ENCODE measurements at places on chromosomes 16 and 17. TPM values are rescaled to one million over a fixed set of nuclear protein-coding genes. Genes with fewer than 3 reads are reported as not detected.
A peak's percentile ranks its signal among the peaks of the same experiment; 100 is the strongest.

- DNase-seq, result no peak
Measured at GRCh38 chr16:73062743-73063733, 15.1 kb upstream of the ZFHX3 start.

The CDH16 gene
- total RNA-seq, result not detected

- no peak for DNase-seq
Measured at GRCh38 chr17:72204742-72205141, 83.9 kb downstream of the SOX9 start.

The CCL18 gene
- total RNA-seq, result not detected

- DNase-seq, result no peak
Measured at GRCh38 chr17:70258465-70258864, 89.1 kb downstream of the KCNJ2 start.

DNA sequence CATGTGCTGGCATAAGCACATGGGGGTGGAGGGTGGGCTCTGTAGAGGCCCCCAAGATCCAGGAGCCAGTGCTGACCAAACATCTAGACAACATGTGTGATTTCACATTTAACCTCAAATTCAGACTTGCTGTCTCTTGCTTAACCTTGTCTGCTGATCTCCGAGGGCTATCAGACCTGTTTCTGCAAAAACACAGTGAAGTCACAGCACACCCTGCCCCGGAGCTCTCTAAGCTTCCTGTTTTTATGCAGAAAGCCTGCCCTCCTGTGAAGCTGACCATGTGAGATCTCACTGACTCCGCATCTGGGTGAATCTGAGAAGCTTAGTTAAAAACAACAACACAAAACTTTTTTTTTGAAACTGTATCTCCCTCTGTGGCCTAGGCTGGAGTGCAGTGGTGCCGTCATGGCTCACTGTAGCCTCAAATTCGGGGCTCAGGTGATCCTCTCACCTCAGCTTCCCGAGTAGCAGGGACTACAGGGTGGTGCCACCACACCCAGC lies 6.6 kb upstream of the DPEP2 start:
- DNase-seq, result no peak

The NOL11 gene
- 80.3 TPM for total RNA-seq

DNA sequence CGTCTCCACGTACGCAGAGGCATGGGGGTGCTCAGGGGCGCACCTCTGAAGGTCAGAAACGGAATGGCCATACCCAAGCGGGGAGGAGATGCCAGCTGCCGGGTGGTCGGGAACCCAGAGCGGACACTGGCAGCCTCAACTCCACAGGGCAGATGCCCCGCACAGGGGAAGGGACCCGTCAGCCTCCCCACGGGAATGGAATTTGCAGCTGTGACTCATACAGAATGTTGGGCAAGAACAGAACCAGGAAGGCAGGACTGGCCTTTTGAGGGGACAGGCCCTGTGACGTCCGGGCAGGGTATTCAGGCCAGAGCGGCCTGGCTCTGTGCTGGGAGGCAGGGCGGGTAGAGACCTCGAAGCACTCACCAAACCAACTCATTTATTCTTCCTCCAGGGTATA lies 7.5 kb downstream of the TK1 start:
- DNase-seq, result no peak

- DNase-seq, result no peak
Measured at GRCh38 chr16:1561266-1561665, 27.8 kb downstream of the TMEM204 start.

GRCh38 chr17:2789700-2790099 lies 6.5 kb upstream of the RAP1GAP2 start:
- DNase-seq, result no peak

DNA sequence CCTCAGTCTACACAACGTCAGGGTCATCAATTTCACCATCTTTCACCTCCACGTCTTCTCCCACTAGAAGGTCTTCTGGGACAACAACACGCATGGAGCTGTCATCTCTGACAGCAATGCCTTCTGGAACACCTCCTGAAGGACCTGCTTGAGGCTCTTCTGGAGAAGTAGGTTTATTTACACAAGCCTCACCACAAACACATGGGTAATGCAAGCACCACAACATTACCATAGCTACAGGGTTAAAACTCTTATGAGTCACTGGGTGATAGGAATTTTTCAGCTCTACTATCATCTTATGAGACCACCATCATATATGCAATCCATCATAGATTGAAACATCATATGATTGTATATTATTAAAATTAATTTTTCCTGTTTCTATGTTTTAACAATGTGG lies 215.4 kb downstream of the CHD9NB start:
- no peak for DNase-seq

GRCh38 chr16:21277927-21278706 lies at the start of gene CRYM:
TSS of gene CRYM (minus strand) at chr16:21278290. CDS start at chr16:21278251, 39 bp downstream.
- no peak for DNase-seq

DNA sequence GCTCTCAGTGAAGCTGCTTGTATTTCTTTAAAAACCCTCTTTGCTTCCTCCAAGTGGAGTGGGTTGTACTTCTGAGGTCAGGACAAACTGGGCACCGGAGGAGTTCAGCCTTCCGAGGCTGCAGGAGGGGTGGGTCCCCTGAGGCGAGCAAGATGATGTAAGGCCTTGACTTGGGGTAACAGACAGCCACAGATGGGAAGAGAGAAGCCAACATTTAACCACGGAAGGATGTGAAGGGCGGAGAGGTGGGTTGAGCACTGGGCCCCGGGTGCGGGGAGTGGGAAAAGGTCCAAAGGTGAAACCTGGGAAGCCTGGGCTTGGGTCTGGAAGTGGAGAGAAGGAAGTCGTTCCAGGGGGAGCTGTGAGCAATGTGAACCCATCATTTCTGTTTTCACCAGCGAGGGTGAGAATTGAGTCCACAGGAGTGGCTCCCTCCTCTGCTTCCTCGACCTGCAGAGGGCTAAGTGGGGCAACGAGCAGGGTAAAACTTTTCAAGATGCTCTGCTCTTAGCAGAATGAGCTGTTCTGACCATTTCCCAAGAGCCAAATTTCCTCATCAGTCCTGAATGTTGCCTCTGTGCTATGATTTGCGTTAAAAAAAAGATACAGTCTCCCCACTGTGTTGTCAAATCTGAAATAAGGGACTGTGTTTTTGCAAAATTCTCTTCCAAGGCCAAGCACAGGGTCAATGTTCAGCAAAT lies 137.7 kb upstream of the CRHR1 start:
- DNase-seq, result no peak

DNA sequence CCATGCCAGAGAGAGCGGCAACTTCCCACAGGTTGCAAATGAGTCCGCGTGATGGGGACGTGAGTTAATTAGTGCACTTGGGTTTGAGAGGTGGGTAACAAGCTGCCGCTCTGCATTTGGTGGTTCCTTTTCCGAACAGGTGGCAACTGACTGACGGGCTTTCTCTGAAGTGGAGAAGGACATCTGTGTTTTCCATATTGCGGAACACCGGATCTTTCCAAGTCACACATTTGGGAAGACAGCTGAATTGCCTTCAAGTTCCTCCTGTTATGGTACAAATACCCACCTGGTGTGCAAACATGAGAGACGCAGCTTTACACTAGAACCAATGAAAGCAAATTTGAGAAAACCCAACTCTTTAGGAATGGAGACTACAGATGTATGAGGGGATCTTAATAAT lies 451.3 kb upstream of the ZFHX3 start:
- DNase-seq, result no peak

GRCh38 chr17:33342025-33342424 lies 48.9 kb upstream of the ASIC2 start:
- no peak for DNase-seq

- DNase-seq, result no peak
Measured at GRCh38 chr17:63984651-63985386, 12.1 kb upstream of the SCN4A start.

The ZFPM1 gene
- 1.2 TPM for total RNA-seq

DNA sequence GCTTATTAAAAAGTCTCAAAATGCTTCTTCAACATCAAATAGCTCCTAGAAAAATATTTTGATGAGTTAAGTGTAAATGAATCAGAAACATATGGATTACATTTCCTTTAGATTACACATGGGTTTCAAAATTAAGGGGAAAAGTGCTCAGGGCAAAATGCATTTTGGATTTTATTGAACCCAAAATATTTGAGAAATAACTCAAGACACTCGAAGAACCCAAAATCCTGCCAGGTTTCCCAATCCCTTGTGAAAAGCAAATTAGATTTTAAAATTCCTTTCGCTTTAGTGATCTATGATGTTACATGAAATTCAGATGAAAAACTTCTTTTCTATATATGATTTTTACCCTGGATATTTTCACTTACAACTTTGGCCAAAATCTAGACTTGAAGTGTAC lies 847.4 kb upstream of the SOX9 start:
- DNase-seq, result no peak

The EME1 gene
- 1.2 TPM for total RNA-seq

The NRN1L gene
- total RNA-seq, result not detected

GRCh38 chr17:14396547-14396946 lies 95.7 kb downstream of the HS3ST3B1 start:
- DNase-seq, result no peak

DNA sequence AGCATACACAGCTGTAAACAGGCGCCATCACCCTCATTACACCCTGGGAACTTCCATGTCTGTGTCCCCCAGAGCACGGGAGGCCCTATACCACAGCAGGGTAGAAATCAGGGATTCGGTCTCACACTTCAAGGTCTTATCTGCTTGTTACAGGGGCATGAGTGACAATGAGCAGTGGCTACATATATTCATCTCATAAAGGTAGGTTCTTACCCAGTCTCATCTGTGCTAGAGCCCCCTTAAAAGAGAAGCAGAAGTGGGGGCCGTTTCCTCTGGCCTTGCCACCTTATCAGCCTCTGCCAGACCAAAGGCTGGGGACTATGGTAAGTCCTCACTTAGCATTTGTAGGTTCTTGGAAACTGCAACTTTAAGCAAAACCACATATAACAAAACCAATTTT lies 46.5 kb downstream of the IRX5 start:
- no peak for DNase-seq

The NPIPA5 gene
- 0.82 TPM for total RNA-seq

The KRT12 gene
- not detected for total RNA-seq

The UNC13D gene
- total RNA-seq, result 0.41 TPM

DNA sequence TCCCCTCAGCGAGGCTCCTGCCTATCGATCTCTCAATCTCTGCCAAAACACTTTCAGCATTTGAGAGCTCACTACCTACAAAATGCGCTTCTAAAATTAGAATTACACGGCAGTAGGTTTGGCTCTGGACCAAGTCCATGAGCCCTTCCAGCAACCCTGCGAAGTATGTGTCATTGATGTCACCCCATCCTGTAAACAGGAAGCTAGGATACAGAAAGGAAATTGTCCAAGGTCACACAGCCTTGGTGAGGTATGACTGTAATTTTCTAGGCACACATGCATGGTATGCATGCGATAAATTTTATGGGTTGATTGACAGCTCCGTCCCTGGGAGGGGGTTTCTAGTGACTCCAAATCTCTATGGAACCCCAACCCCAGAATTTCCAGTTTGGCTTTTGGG lies 330.3 kb upstream of the CDH5 start:
- no peak for DNase-seq

The LDHD gene
- total RNA-seq, result 2.0 TPM

DNA sequence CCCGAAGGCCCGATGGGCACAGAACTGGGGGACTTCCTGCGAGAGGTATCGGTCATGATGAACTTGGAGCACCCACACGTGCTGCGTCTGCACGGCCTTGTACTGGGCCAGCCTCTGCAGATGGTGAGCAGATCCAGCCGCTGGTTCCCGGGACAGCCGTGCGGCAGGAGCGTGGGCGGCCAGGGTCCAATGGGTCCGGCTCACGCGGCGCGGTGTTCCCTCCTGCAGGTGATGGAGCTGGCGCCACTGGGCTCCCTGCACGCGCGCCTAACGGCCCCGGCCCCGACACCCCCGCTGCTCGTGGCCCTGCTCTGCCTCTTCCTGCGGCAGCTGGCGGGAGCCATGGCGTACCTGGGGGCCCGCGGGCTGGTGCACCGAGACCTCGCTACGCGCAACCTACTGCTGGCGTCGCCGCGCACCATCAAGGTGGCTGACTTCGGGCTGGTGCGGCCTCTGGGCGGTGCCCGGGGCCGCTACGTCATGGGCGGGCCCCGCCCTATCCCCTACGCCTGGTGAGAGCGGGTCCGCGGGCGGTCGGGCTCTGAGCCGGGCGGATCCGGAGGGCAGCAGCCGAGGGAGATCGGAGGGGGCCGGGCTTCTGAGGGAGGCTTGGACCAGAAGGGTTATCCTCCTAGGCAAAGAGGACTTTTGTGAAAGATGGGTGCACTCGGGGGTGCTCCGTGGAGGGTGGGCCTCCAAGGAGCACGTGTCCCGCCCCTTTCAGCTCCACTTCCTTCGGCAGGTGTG lies 3.0 kb downstream of the TNK1 start:
- peak; percentile 74 for DNase-seq

DNA sequence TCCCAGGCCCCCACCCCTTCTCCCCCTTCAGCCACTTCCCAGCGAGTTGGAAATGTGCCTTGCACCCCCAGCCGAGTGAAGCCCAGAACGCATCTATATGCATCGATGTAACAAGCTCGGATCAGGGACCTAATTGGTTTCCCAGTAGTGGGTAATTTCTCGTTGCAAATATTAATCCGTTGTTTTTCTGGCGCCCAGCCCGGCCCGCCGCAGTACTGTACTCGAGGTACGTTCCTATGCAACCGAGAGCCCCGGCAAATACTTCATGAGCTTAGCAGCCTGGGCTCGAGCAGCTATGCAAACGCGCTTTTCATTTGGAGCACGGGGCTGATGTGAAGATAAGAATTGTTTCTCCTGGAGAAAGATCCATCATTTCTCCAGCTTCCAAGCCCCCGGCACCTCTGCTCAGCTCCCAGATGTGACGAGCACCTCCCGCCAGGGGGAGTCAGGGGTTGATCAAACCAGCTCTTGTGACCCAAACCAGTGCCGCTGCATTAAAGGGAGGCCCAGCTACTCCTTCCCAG lies 229.8 kb downstream of the KATNIP start:
- DNase-seq, result peak; percentile 75

DNA sequence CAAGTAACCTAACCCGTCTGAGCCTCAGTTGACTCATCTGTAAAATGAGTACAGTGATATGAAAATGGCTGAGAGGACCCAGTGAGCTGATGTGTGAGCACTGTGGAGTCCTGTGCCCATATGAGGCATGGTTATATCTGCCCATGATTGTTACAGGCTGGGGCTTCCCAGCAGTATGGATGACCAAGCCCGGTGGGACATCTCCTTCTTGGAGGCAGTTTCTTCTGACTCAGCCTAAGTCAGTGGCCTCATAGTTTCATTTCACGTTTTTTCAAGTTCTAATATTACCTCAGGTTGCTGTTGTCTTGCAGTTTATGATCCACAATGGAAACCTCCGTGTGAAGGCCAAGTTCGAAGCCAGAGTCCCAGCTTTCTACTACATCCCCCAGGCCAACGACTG lies 4.8 kb downstream of the ADAP2 start:
- DNase-seq, result no peak

DNA sequence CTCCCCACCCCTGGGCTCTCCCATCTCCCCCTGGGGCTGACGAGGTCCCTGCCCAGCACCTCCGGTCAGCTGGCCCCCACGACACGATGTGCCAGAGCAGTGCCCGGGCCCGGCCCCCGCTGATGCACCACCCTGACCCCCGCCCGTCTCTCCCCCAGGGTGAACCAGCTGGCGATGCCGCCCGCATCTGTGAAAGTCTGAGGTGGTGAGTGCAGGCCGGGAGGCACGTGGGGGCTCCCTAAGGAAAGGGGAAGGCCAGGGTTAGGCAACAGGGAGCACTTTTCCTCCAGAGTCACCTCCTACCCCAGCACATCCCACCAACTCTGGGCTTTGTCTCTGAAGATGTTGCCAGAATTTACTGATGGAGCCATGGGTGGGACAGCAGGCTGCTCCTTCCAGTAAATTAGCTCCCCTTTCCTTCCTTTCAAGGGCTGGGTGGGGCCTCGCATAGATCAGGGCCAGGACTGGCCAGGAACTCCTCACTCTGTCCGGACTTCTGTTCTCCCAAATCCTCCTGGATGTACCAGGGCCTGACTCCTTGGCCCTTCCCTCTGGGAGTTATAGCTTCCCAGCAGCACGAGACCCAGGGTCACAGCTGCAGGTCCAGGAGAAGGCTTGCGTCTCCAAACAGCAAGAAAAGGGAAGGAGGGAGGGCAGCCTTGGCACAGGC lies 18.3 kb downstream of the MYBBP1A start:
- no peak for DNase-seq

All from frontal cortex (tissue), 4 donors.